ENCODE measurements at places on chromosomes 5 and 9.

GRCh38 chr5:176748073-176748966, 62.0 kb upstream of the UNC5A start:
- DNase-seq: no peak

- no peak for DNase-seq
Observed at GRCh38 chr9:107914151-107914550, 424.6 kb upstream of the KLF4 start.

GRCh38 chr5:144103611-144104485, 66.6 kb downstream of the YIPF5 start:
- DNase-seq: no peak

- no peak for DNase-seq
Observed at GRCh38 chr9:34127035-34127948, 794 bp upstream of the DCAF12 start.

DNA sequence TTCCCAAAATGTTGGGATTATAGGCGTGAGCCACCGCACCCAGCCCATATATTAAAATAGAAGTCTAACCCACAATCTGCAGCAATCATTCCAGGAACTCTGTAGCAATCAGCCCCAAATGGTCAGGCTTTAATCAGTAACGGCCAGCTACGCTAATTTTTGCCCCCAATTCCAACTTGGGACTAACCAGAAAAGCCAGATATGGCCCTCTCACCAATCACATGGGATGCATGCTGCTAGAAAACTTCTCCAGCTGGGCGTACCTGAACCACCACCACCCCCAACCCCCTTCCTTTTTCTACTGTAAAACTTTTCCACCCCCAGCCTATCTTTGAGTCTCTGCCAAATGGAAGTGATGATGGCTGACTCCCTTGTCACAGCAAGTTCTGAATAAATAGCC, 4.1 kb downstream of the SUSD1 start:
- no peak for DNase-seq

DNA sequence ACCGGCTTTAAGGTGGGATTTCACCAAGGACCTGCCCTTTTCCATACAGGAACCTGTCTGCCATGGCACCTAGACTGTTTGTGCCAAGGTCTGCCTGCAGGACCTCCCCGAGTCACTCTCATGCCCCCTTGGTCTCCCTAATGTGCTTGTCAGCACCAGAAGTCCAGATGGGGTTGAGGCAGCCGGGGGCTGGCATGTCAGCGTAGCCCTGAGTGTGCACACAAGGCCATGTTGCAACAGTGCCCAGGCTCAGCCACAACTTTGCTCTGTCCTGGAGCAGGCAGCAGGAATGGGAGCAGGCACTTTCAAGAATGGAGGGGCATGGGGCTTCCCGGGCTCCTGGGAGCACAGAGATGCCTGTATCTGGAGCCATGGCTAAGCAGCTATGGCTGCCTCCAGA, 621.5 kb downstream of the CDH9 start:
- DNase-seq: no peak

GRCh38 chr5:135843571-135844337, 9.3 kb downstream of the SLC25A48 start:
- no peak for DNase-seq

GRCh38 chr9:112072721-112073638, 102.1 kb downstream of the SUSD1 start:
- DNase-seq: no peak
